ENCODE measurements at places on chromosomes 2 and 18.

GRCh38 chr2:15532996-15533395, 28.1 kb downstream of the NBAS start:
- DNase-seq = no peak

DNA sequence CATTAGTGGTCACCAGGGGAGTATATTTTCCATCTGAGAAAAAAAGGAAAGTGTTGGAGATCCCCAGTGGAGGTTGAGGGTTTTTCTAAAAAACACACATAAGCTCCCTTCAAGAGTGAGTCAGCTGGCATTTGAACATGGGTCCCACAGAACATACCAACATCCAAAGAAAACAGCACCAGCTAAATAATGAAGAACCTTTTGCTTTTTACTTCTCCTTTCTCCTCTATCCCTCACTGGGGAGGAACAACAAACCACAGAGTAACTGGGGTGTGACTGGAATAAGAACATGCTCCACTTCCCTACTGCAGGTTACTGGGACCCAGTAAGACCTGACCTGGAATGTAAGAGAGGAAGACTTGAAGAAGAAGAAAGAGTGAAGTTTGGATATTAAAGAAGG, 56.5 kb upstream of the RAPH1 start:
- DNase-seq = no peak

- DNase-seq = no peak
These were observed 12.5 kb upstream of the TMEM185B start for GRCh38 chr2:120235681-120236080.

DNA sequence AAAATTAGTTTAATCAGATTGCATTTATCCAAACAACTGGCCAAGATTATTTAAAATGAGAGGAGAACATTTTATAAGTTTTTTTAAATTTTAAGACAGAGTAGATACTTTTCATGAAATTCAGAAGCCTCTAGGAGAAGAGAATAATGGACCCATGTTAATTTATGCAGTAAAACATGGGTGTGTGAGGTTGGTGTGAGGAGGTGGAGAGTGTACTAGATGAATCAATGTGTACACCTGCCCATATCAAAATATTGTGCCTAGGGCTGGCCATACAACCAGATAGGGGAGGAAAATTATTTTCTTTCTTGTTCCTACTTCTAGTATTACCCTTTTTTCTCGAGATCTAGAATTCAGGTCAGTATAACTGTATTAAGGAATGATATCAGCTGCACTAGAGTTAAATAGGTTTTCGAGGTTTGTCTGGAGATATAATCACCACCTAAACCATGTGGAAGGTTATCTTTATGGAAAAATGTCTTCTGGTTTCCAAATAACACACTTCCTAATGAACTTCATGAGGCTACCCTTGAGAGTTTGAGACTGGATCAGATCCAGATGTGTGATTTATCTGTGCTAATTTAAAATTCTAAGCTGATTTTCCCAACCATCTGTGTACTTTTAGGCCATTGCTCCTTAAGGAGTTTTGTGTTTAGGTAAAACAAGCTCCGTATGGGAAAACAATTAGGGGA, 37.6 kb downstream of the TMEM178A start:
- DNase-seq = no peak

DNA sequence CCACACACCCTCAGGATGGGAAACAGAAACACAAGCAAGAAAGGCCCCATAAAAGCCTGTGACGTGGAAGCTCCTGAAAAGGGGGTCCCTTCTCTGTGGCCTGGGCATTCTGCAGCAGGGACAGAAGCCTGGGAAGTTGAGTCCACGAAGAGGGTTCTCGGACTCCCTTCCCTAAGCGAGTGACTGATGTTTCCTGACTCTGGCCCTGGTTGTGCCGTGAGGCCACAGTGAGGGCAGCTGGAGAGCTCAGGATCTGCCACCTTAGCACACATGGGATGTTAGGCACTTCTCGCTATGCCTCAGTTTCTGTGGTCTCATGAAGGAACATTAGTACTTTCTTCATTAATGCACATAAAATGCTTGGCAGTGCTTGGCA, 87.2 kb upstream of the ZFP36L2 start:
- no peak for DNase-seq

DNA sequence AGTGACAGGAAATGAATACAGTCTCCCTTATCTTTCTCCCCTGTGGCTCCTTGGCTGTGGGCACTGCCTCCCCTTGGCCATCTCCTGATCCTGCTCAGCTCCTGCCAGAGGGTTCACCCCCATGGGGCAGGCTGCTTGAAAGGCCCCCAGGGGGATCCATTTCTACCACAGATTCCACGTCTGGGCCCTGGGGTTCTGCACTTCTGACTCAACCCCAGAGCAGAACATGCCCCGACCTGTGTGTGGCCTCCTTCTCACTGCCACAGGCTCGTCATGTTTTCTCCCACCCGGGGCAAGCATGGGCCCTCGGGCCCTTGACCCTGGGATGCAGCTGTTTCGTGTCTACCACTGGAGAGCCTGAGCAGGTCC, 122.2 kb downstream of the ACKR3 start:
- no peak for DNase-seq

GRCh38 chr2:112032224-112032586, 22.9 kb upstream of the TMEM87B start:
- no peak for DNase-seq

GRCh38 chr18:23966909-23967308, 47.6 kb upstream of the TTC39C start:
- no peak for DNase-seq

DNA sequence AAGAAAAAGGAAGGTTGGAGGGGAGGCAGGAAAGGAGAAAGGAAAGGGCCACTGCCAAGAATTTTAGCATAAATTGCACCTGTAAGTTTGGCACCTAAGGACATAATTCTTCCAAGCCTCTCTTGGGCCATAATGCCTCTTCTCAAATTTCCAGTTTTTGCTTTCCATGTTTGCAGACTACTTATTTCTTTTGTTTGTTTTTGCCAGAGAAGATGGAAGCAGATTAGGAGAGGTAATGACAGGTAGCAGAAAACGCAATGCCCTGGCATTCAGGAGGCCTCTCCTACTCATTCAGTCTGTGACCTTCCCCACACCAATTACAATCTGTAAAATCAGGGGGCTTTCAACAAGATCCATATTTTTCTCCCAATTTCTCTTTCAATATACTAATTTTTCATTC, 56.8 kb downstream of the MRPL33 start:
- no peak for DNase-seq

Data from AG04450 (cell line).